RWPE1 (cell line): ENCODE measurements at places on chromosomes 1 and 21.

GRCh38 chr1:89938171-89939055, 56.5 kb upstream of the ZNF326 start:
- DNase-seq = no peak

GRCh38 chr1:26327956-26328362, 10.2 kb downstream of the CD52 start:
- DNase-seq = peak; percentile 51

GRCh38 chr1:243731301-243731891, 118.6 kb downstream of the AKT3 start:
- no peak for DNase-seq

DNA sequence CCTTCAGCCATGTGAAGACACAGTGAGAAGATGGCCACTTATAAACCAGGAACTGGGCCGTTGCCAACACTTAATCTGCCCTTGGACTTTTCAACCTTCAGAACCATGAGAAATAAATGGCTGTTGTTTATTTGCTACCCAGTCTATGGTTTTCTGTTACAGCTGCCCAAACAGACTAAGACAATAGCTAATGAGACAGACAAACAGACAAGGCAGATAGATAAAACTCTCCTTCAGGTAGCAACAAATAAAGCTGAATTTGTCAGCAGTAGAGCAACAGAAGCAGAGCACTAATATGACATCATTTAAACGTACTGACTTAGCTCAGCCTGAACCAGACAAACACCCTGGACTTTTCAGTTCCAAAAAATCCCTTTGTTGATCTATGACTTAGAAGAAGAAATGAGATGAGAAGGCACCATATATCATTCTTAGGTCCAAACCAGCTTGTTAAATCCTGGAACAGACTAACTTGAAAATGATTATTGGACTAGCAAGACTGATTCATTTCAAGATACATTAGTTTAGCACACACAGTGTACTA, 27.0 kb downstream of the ZZZ3 start:
- no peak for DNase-seq

DNA sequence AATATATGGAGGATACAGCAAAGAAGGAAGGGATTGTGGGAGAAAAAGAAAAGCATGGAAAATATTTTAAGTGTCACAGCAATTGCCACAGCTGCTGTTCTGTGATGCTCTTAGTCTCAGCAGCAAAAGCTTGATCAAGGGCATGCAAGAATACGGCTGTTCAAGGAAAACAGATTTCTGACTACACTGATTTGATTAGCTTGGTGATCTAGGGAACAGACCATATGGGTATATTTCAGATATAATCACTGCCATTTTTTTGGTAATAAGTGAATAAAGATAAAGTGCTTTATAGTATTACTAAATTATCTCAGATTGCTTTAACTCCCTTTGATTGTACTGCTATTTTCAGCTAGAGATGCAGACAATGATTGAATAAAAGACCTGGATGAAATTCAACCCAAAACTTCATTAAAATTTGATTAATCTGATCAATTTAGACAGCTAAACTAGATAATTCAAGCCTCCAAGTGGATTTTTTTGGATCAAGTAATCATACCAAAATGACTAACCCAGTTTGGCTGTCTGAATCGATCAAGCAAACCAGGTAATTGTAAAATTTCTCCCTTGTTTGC, 33.3 kb upstream of the LYPLAL1 start:
- no peak for DNase-seq
